ENCODE measurements at places on chromosomes 13 and 19.

DNA sequence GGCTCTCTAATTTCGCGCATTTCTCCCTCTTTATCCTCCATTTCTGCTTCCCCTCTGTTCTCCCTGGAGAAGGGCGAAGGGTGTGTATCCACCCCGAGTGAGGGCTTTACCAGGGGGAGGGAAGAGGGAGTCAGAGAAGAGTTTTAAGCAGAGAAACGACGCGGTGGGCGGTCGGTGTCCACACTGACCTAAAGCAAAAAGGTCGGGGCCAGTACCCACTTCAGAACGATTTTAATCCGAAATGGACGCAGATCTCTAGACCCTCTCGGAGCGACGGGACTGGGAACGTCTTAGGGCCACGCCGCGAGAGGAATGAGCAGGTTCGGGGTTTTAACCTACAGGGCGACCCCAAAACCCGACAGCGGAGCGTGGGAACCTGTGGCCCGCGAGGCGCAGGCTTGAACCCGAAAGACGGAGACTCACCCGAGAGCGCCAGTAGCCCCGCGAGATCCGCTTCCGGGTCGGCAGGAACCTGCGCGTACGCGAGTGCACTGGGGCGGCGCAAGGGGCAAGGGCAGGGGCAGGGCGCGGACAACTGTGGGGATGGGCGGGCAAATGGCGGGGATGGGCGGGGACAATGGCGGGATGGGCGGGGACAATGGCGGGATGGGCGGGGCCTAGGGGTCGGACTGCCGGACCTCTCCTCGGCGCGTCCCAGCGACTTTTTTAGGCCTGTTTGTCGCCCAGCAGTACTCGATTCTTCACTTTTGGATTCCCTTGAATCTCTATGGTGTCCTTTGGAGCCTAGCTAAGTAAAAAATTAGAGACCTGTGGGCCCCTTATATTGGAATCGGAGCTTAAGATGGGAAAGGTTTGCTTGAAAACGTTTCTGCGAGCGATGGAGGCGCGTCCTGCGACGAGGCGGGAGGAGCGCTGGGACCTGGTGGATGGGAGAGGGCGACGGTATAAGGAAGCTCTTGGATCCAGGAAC, at the start of gene ZNF677:
TSS of gene ZNF677 (minus strand) at position 463 of the 931 bp plus-strand sequence. CDS start 3,323 bp downstream, outside the sequence.
- peak; percentile 100 for ATAC-seq

- no peak for ATAC-seq
These were observed 21.6 kb upstream of the MRI1 start for GRCh38 chr19:13742756-13743155.

DNA sequence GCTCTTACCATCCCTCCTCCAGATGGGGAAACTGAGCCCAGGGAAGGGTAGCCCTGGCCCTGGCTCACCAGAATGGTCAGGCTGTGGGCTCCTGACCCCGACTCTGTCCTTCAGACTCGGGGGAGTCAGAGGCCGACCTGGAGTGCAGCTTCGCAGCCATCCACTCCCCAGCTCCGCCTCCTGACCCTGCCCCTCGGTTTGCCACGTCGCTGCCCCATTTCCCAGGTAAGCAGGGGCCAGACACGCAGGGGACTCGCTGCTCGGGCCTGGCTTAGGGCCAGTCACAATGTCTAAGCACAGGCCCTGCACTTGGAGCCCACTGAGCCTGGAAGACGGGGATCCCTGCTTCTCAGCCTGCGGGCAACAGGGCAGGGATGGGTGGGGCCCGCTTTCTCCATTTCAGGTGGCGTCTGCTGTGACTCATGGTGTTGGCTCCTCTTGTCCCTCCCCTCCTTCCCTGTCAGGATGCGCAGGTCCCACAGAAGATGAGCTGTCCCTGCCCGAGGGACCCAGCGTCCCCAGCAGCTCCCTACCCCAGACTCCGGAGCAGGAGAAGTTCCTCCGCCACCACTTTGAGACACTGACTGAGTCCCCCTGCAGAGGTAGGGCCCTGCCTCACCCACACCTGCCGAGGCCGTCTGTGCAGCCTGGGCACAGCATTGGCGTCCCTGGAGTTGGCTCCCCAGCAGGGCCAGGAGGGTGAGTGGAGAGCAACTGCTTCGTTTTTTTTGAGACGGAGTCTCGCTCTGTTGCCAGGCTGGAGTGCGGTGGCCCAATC, 9.2 kb upstream of the OVOL3 start:
- ATAC-seq, result no peak

DNA sequence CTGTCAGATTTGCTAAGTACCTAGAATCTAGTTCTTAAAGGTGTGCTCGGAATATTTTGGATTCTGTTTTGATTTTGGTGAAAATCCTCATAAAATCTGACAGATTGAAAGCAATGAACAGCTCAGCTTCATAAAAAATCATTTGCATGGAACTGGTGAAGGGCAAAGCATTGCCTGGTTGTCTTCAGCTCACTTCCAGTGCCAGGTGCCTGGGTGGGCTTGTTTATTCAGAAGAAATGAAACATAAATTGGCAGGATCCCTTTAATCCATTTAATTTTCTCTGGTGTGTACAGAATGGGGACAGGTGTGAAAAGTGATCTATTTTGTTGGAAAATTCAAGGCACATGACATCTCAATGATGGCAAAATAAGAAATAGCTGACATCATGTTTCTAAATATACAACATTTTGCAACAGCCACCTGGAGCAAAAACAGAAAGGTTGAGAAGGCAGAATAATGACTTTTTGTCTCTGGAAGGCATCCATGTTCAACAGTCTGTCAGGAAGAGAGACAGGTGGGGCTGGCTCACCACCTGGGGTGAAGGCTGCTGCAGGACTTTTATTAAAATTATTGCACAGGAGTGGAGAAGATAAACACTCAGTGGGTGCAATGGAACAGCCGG, 52.2 kb downstream of the RFC3 start:
- no peak for ATAC-seq

GRCh38 chr13:27472941-27473340, 22.6 kb upstream of the MTIF3 start:
- ATAC-seq, result no peak

DNA sequence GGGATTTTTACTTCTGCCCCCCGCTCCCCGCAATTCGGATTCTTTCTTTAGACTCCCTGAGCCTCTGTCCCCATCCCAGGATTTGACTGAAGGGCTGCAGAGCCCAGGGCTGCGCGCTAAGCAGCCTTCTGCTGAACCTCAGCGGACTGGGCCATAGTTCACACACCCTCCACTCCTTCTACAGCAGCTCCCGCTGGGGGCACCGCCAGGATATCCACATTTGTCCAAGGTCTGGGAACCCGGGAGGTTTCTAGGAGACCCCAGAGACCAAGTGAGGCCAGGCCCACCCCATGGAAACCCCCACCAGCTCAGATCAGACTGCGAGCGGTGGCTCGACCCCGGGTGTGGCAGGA, 463.3 kb downstream of the ITGBL1 start:
- ATAC-seq, result no peak

- ATAC-seq, result no peak
These were observed 29.6 kb upstream of the KLF2 start for GRCh38 chr19:16295057-16295456.

- ATAC-seq, result no peak
These were observed 17.7 kb upstream of the UPF1 start for GRCh38 chr19:18814063-18814462.

DNA sequence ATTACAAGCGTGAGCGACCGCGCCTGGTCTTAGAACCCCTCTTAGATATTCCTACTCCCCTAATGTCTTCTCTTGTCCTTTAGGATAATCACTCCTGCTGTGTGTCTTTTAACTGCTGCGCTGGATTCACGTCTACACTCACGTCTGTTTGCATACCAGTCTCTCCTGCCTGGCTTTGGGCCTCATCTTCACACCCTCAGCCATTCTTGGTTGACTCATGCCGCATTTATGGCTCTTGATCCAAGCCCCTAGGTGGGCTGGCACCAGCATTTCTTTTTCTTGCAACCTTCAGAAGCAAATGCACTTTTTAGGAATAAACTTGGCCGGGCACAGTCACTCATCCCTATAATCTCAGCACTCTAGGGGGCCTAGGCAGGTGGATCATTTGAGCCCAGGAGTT, 22.7 kb downstream of the MYO9B start:
- ATAC-seq, result no peak

DNA sequence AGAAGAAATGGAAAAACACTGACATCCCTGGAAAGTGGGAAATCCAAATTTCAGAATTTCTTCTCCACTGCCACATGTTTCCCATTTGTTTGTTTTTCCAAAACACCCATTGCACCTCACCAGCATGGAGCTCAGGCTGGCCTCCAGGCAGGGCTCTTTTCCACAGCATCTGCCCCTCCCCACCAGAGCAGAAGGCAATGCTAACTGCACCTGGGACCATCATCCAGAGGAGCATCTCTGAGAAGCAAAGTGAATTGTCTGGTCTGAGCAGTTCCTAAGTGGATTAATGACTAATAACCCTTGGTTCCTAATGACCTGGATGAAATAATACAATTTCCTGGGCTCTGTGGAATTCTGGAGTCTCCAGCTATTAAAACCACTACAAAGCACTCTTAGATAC, 8.8 kb upstream of the CYSLTR2 start:
- ATAC-seq, result no peak

DNA sequence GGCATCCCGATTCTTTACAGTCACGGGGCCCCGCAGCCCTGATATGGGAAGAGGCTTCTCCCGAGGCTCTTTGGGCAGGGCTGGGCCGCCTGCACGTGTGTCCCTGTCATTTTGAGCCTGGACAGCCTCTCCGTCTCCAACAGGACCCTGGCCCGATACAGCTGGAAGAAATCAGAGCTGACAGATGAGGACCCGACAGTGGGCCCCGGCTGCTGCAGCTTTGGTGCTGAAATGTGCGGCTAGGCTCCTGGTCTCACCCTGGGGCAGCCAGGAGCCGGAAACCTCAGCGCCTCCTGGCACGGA, 3.2 kb downstream of the PIAS4 start:
- ATAC-seq, result no peak

DNA sequence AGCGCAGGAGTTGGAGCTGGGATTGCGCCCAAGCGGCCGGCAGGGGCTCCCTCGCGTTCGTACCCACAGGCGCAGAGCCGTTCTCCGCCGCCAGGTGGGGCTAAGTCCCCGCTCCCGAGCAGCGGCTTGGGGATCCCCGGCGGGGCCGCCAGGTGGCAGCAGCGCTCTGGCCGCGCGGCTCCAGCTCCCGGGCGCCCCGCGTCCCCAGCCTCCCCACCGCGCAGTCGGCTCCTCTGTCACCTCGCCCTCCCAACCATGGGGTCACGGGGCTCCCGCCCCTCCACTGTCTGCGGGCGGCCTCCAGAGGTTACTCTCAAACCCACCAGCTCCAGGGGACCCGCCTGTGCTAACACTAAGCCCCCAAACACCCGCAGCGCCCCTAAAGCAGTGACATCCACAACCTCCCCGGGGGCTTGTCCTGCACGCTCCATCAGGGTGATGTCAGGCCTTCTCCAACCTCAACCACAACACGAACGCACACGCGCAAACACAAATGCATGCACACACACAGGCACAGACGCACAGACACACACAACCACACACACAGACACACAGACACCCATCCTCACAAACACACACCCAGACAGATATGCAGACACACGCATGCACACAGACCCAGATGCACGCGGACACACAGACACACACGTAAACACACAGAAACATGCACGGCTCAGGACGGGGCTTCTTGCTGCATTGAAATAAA, 18.4 kb upstream of the KCTD15 start:
- ATAC-seq, result peak; percentile 91

- ATAC-seq, result no peak
These were observed 6.4 kb downstream of the LYL1 start for GRCh38 chr19:13095934-13096927.

Data from activated T-helper 17 cell treated with anti-CD3 and anti-CD28 coated beads, Interleukin-2, amount 50 U/mL, for 72 hours (primary cell).